Left renal pelvis (tissue), 4 donors: ENCODE measurements at places on chromosomes 2 and 18.

DNA sequence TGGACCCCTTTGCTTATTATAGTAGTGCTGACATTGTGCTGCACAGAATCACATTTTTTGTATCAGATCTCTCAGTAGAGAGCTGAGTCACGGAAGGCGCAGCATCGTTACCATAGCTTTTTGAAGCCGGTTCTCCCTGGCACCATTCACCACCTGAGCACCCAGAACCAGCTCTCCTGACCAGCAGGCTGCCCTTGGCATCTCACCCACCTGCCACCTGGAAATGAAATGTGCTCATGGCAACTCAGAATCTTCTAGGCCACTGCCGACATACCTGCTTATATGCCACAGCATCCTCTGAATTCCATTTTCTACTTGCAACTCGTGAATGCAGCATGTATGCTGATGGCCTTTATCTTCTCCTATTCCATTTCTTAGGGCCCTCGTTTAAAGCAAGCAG lies 62.7 kb downstream of the COA5 start:
- no peak for DNase-seq

- no peak for DNase-seq
Measured at GRCh38 chr2:231050018-231050901, 6.4 kb upstream of the PSMD1 start.

GRCh38 chr2:233435436-233436190 lies 81.3 kb downstream of the DGKD start:
- no peak for DNase-seq

DNA sequence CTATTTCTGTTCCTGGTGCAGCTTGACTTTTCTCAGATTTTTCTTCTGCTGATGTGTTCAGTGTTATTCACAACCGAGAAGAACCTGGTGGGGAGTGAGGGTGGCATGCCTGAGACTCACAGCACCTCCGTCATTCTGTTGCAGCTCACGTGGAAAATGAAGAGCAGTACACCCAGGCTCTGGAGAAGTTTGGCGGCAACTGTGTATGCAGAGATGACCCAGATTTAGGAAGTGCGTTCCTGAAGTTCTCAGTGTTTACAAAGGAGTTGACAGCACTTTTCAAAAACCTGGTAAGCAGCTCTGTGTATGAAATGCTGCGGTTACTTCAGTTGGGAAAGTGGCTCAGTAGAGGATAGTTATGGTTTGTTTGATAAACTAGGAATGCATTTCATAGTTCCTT lies 90.5 kb downstream of the ASAP2 start:
- no peak for DNase-seq

DNA sequence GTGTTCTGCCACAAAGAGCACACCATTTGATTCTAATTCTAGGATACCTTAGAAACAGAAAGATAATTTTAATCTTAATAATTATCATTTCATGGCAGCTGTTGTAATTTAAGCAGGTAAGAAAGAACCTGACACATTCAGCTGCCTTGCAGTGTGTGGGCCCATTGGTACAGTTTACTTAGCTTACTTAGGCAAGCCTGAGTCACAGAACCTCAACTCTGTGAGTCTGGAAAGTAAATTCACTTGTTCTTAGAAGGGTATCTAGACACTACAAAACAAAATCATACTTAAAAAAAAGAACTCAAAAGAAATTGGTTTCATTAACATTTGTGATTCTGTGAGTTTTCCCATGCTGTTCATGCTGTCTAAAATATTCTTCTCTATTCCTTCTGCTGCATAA lies 956.3 kb upstream of the SLC39A10 start:
- no peak for DNase-seq

- no peak for DNase-seq
Measured at GRCh38 chr2:238380785-238381184, 45.9 kb upstream of the ASB1 start.

- peak; percentile 60 for DNase-seq
Measured at GRCh38 chr2:136246086-136246669, 128.2 kb upstream of the CXCR4 start.

DNA sequence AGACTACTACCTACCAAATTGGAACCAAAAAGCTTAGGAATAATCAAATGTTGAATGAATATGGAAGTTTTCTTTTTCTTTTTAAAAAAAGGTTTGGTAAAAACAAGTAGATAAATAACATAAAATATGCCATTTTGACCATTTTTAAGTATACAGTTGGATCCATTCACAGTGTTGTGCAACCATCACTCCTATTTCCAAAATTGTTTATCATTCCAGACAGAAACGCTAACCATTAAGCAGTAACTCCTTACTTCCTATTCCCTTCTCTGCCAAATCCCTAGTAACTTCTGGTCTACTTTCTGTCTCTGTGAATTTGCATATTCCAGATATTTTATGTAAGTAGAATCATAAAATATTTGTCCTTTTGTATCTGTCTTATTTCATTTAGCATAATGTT lies 39.8 kb downstream of the CD302 start:
- no peak for DNase-seq

DNA sequence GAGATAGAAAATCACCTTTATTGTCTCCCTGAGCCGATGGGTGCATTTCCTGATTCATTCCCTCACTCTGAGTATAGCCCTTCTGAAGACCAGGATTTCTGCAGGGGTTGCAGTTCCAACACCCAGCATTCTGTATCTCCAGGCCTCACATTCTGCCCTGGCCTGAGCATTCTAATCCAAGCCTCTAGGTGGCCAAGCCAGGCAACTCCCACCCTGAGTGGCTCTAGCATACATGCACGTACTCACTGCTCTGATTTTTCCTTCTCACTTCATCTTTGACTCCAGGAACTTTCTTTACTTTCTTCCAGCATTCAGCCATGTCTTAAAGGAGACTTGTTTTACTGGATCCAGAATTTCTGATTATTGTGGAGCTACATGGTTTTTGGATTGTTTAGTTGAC lies 100.7 kb upstream of the STK39 start:
- DNase-seq: no peak

- DNase-seq: no peak
Measured at GRCh38 chr2:9097239-9097638, 93.8 kb upstream of the MBOAT2 start.

DNA sequence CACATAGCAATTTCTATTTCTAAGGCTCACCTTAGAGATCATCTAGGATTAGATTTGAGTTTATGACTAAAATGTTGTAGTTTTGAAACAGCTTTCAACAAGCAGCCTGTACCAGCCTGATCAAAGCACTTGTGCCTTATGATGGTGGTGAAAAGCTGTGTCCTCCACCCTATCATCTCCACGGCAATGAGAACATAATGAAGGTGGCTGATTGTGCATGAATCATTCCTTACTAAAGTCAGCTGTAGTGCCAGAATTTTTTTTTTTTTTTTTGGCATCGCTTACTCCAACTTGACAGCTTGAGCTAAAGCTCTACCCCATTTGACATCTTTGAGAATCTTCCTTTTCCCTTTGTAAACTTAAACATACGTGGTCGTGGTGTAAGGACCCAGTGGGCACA lies 86.0 kb downstream of the DCC start:
- DNase-seq: no peak

- DNase-seq: no peak
Measured at GRCh38 chr2:223283771-223284170, 231.8 kb downstream of the KCNE4 start.

DNA sequence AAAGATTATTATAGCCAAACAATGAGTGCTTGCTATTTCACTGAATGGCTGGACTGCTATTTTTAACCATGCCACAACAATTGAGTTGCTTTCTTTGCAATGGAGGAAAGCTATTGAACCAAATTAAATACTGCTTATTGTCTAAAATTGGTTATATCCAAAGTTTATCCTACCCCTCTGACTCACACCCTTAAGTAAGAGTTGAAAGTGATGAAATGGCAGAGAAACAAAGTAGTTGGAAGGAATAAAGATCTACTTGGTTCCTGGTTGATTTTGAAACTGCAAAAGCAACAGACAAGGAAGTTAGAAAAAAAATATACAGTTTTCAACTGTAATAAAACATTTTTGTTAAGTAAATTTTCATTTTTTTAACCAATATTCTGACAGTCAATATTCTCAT lies 47.5 kb downstream of the EML4 start:
- DNase-seq: no peak

GRCh38 chr2:60577682-60578283 lies 24.3 kb upstream of the BCL11A start:
- DNase-seq: no peak
